ENCODE measurements at places on chromosomes 5 and 9. TPM values are rescaled to one million over a fixed set of nuclear protein-coding genes. Genes with fewer than 3 reads are reported as not detected.

DNA sequence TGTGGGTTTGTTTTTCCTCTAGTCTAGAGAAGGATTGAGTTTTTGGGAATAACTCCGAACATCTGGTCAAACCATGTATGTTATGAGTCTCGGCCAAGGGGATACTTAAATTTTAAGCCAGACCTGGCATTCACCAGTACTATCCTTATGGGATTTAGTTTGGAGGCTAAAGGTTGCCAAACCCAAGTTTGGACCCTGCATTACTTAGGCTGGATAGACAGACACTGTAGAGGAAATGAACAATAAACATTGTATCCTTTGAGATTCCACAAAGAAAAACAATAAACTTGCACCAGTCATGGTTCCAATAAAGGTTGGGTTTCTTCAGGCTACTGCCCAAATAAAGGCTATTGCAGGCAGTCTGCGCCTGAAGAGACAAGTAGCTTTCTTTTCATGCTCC is 296.7 kb upstream of the MEF2C start:
- H3K4me3 ChIP-seq: no peak overlapping the region
- H3K4me1 ChIP-seq: no peaks in the 10 kb centered on the region
- no peaks in the 10 kb centered on the region for H3K36me3 ChIP-seq
- no peak overlapping the region for H3K27ac ChIP-seq
- no peaks in the 10 kb centered on the region for H3K27me3 ChIP-seq

DNA sequence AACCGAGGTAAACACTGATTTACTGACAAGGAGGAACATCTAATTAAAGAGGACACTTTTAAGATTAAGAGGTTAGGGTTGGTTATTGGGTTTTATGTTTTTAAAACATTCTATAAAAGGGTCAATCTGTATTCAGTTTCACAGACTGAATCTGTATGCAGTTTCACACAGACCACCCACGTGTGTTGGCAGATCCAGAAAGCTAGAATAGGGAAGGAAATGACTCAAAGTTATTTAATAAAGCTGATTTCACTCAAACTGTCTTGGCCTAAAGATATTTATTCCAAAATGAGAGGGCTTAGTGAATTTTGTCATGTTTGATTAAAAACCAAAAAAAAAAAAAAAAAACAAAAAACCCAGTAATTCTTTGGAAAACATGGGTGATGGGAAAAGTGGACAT is 140.2 kb downstream of the SLC24A2 start:
- H3K36me3 ChIP-seq: no peaks in the 10 kb centered on the region
- H3K4me3 ChIP-seq: no peak overlapping the region
- H3K27ac ChIP-seq: no peak overlapping the region
- H3K27me3 ChIP-seq: no peaks in the 10 kb centered on the region
- no peak for DNase-seq

DNA sequence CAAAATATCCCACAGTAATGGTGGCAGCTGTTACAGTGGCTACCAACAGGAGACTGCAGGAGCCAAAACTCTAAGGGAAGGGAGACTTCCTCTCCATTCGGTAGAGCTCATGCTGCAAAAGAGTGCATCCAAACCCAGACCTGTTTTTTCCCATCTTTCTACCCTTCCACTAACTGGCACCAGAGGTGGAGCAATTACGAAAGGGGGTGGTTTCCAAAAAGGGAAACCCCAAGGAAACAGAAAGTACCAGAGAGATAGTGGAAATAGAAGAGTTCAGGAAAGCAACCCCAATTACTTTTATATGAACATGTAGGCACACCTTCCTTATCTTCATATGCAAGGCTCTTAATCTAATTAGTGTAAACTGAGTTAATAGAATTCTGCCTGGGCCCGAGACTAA is 7.3 kb upstream of the WDR41 start:
- no peak for DNase-seq
- H3K27me3 ChIP-seq: peaks cover 7% of the 10 kb centered on the region
- no peaks in the 10 kb centered on the region for H3K4me1 ChIP-seq
- H3K36me3 ChIP-seq: no peaks in the 10 kb centered on the region

Gene BARX1
- total RNA-seq: not detected

Gene NUTM2F
- not detected for total RNA-seq

Measured in fibroblast of lung (primary cell).